Activated T-helper 1 cell treated with anti-CD3 and anti-CD28 coated beads, Interleukin-12 subunit alpha, Interleukin-12 subunit beta, Interleukin-2, Interleukin-4 antibody, amounts not matched to agents 30 ng/mL and 10 ng/mL and 1 ng/mL, durations not matched to agents 14 hours and 24 hours and 36 hours (primary cell): ENCODE measurements at places on chromosomes 4 and X. TPM values are rescaled to one million over a fixed set of nuclear protein-coding genes. Genes with fewer than 3 reads are reported as not detected.

The PSAPL1 gene
- total RNA-seq: not detected in 2 replicates

The ACSL4 gene
- 76.0 and 77.3 TPM in 2 replicates for total RNA-seq

The PRICKLE3 gene
- 19.5 and 20.4 TPM in 2 replicates for total RNA-seq

The HHIP gene
- total RNA-seq: not detected in 2 replicates

The CXCR3 gene
- 53.9 and 55.4 TPM in 2 replicates for total RNA-seq

The SLC4A4 gene
- total RNA-seq: 0.08 and 0.15 TPM in 2 replicates

The ATXN3L gene
- total RNA-seq: not detected in 2 replicates
